ENCODE measurements at places on chromosomes 2 and 18. TPM values are rescaled to one million over a fixed set of nuclear protein-coding genes. Genes with fewer than 3 reads are reported as not detected.

RTKN gene
- total RNA-seq: 10.4 TPM

CDH19 gene
- total RNA-seq: 72.3 TPM

- DNase-seq: no peak
Observed at GRCh38 chr18:51082571-51083267, 52.7 kb downstream of the SMAD4 start.

DNA sequence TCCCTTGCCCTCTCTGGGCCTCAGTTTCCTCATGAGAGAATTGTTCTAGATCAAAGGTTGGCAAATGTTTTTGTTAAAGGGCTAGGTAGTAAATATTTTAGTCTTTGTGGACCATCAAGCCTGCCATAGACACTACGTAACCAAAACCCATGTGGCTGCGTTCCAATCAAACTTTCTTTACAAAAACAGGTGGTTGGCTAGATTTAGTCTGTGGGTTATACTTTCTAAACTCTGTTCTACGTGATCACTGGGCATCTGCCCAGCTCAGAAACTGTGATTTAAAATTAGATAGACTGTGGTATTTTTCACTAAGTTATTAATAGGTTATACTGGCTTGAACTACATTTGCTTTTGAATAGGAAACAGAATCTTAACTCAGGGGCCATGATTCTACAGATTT is 149.8 kb upstream of the DCC start:
- DNase-seq: no peak

DNA sequence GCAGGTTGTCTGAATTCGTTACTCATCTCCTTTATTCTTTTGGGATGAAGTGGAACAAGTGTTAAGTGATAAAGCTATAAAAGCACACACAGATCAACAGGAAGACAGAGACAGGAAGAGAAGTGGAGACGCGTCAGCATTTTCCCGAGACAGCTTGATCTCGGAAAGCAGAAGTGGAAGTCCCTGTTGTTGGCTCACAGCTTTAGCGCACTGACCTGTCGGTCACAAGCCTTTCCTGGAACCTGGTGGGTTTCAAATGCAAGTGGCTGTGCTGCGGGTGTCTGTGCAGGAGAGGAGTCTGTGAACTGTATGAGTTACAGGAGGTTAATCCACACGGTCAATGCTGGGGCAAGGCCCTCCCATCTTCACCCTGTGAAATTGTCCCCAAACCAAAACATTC is 116.6 kb upstream of the PELI1 start:
- peak; percentile 75 for DNase-seq

- DNase-seq: no peak
Observed at GRCh38 chr2:218875692-218876246, 4.9 kb upstream of the WNT10A start.

DNA sequence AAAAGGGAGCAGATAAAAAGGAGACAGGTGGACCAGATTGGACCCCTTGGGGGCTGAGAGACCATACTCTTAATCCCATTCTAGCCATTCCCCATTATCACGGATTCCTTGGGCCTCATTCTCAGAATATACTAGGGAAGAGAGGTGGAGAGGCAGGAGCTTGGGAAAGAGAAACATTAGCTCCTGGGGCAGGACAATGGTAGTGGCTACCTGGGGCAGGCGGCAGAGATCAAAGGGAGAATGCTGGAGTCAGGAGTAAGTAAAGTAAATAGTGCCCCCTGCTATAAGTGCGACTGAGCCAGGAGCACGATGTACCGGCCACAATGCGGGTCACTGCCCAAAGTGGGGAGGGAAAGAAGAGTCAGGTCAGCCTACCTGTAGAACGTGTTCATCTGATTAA is 20.4 kb upstream of the IHH start:
- DNase-seq: no peak

- DNase-seq: no peak
Observed at GRCh38 chr18:70172225-70172624, 33.3 kb downstream of the RTTN start.

GRCh38 chr2:155905657-155906056 is 426.9 kb downstream of the NR4A2 start:
- no peak for DNase-seq

DNA sequence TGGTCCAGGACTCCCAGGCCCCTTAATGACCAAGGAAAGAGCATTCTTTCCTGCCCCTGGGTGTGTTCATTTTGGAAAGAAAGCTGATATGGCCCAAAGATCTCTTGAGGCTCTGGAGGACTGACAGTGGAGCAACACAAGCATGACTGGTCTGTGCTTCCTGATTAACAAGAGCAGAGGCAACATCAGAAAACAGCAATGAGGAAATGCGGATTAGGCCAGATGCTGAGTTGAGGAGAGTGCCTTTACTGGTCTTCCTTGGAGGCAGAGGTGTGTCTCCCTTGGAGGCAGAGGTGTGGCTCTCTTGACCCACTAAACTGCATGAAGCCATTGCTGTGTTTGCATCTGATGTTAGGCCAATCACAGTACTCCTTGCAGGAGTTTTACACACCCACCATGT is 19.9 kb downstream of the IL36B start:
- no peak for DNase-seq

DNA sequence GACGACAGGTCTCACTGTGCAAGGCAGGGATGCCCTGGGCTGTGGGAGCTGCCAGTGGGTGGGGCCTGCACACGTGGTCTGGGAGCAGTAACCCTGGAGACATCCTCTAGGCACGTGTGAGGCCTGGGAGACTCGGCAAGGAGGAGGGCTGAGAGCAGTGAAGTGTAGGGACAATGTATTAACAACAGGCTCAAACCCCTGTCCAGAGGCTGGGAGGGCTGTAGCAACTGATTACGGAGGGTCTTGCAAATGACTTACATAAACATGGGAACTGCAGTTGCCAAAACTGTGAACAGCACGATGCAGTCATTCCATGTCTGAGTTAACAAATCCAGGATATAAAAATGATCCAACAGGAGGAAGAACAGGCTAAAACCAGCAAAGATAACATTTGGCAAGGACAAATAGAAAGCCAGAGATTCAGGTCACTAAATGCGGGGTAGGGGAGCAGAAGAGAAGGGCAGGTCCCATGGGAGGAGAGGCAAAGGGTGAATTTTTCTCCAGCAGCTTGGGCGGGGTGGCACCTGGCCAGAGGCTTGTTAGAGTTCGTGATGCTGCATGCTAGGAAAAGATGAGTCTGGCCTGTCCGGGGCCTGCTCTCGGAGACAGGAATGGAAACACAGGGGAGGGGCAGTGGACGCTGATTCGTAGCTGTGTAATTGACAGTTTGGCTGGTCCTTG is 44.9 kb downstream of the CYP27C1 start:
- DNase-seq: peak; percentile 80

- DNase-seq: no peak
Observed at GRCh38 chr2:673615-674320, 3.4 kb downstream of the TMEM18 start.

GRCh38 chr2:134739879-134740301 is 21.1 kb upstream of the TMEM163 start:
- DNase-seq: no peak

- DNase-seq: no peak
Observed at GRCh38 chr2:67777010-67777409, 285.8 kb downstream of the C1D start.
